ENCODE measurements at places on chromosomes 4 and X.

DNA sequence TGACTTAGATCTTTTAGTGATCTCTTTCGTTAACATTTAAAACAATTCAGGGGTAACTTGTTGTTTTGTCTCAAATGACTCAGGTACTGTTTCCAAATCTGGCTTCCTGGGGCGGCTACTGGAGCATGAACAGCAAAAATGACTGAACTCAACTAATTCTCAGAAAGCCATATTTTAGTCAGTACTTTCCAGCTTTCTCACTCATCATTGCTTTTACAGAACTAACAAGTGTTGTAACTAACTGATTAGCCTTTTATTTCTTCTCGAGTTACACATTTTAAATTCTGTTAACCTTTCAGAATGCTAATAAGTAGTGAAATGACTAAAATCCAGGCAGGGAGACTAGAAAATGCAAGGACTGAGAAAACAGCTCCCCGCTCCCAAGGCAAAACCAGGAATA, 55.3 kb downstream of the JADE3 start:
- no peak for DNase-seq

GRCh38 chr4:173194157-173194556, 25.5 kb downstream of the GALNT7 start:
- DNase-seq, result no peak

- DNase-seq, result no peak
Observed at GRCh38 chr4:53132132-53132891, 233.5 kb downstream of the SCFD2 start.

DNA sequence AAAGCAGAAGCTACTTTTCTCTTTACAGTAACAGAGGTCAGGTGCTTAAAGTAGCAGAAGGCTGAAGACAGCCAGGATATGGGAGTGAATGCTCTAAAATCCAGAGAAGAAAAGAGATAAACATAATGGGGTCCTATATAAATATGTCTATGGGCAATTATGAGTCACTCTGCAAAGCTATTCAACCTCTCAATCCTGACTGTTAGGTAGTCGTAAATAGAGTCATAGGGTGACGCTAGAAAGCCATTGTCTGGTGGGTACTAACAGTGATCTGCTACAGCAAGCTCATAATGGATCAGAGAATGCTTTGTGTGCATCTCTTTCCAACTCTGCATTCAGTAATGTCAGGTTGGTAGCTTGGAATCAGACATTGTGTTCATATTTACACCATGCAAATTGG, 53.5 kb upstream of the PDE5A start:
- no peak for DNase-seq

- DNase-seq, result no peak
Observed at GRCh38 chr4:99855678-99856077, 38.5 kb downstream of the LAMTOR3 start.

GRCh38 chrX:72048510-72049455, 82.9 kb downstream of the RTL5 start:
- no peak for DNase-seq

DNA sequence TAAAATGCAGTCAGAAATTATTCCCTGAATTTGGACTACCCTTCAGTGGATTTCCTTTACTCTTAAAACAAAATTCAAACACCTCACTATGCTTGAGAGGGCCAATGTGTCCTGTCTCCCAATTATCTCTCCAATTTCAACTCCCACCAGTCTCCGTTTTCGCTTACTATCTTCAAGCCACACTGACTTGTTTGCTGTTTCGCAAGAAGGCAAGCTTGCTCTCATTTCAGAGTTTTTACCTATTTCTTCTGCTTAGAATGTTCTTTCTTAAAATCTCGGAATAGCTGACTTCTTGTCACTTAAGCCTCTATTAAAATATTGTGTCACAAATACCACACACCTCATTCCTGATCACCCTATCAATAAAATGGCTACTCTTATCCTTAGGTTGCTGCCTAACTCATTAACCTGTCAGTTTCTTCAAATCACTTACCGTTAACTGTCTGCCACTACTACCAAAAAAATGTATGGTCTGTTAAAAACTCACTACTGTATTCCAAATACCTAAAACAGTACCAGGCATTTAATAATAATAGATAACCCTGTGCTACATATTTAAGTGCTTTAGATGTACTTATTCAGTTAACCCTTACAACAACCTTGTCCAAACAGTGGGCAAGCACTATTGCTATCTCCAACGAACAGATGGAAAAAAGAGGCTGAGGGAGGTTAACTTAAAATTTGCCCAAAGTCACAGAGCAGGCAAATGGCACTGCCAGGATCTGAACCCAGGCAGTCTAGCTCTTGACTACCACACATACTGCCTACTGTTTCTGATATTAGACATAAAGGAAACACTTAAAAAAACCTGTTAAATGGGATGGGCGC, 2.9 kb downstream of the UBA6 start:
- no peak for DNase-seq

DNA sequence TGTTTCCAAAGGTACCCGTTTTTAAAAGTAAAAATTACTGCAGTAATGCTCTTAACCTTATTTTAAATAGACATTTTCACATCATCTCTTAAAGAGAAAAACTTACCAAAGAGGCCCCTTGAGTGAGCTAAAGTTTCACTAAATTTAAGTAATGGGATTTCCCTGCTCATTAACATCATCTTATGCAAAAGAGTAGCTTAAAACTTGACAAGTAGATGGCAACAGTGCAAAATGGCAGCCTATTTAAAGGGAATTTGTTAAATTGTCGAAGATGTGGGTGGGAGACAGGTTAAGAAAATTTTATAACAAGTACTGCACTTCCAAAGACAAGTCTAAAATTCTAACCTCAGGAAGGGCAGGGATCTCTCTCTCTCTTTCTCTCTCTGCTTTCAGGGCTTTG, 271.7 kb upstream of the LDB2 start:
- no peak for DNase-seq

- DNase-seq, result no peak
Observed at GRCh38 chrX:130848763-130849162, 54.2 kb downstream of the ENOX2 start.

DNA sequence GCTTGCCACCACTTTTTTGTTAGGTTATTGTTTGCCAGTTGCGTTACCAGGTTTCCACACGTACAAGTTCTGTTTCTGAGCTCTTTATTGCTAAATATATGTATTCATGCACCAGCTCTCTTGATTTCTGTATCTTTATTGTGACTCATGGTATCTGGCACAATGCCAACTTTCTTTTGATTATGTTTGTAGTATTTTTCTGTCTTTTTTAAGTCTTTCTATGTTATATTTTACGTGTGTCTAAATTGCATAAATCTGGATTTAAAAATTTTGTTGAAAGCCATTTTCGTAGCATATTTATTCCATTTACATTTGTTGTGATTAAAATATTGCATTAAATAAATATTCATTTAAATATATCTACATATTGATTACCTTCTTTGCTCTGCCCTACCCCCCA, 73.8 kb downstream of the KDM6A start:
- no peak for DNase-seq

GRCh38 chr4:156322592-156322991, 368.9 kb upstream of the CTSO start:
- no peak for DNase-seq

DNA sequence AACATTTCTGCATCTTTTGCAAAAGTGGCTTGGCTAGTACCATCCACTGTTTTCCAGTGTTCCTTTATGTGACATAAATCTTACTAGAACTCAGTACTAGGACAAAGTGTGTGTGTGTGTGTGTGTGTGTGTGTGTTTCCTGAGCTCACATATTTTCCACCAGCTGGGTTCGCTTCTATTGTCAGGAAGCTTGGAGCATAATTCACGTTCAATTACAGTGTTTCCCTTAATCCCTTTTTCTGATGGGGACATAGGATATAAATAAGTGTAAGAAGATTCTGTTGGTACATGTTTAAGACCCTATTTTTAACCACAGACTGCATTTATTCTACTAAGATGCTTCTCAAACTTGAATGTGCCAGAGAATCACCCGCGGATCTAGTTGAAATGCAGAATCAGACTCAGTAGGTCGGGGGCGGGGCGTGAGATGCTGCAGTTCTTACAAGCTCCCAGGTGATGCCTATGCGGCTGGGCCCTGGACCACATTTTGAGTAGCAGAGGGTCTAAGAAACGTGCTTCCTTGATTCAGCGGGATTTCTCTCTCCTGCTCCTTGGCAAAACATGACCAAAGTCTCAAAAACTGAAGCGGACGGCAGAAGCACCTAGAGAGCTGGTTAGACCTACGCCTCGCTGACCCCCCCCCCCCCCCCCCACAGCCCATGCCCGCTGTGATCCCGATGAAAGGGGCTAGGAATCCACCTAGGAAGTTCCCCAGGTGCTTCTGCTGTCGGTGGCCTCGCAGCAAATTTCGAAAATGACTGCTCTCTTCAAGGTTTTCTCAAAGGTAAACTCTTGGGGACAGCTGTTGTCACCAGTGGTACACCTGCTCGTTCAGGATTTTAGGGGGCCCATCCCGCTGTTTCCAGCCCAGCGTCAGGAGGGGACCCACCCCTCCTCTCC, 797 bp downstream of the CD99L2 start:
- DNase-seq, result peak; percentile 24
